A172 (cell line): ENCODE measurements at places on chromosomes 16 and 17. TPM values are rescaled to one million over a fixed set of nuclear protein-coding genes. Genes with fewer than 3 reads are reported as not detected.

- DNase-seq: no peak
Measured at GRCh38 chr16:79169239-79169638, 431.3 kb downstream of the MAF start.

GRCh38 chr17:81136366-81136765, 28.9 kb upstream of the PVALEF start:
- DNase-seq: no peak

DNA sequence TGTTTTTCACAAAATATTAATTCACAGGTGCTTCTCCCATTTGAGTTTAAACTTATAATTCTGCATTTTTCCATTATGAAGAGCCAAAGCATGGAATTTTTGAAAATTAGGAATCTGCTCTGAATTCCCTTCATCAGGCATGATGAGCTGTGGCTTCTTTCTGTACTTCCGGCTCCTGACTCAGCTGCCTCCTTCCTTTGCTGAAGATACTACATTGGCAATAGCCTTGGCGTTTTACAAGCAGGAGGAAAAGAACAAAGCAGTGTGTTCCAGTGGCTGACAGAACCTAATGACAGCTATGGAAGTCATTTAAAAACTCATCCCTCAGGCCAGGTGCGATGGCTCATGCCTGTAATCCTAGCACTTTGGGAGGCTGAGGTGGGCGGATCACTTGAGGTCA, 18.4 kb upstream of the USP36 start:
- DNase-seq: no peak

- no peak for DNase-seq
Measured at GRCh38 chr16:49474741-49475140, 101.1 kb downstream of the C16orf78 start.

DNA sequence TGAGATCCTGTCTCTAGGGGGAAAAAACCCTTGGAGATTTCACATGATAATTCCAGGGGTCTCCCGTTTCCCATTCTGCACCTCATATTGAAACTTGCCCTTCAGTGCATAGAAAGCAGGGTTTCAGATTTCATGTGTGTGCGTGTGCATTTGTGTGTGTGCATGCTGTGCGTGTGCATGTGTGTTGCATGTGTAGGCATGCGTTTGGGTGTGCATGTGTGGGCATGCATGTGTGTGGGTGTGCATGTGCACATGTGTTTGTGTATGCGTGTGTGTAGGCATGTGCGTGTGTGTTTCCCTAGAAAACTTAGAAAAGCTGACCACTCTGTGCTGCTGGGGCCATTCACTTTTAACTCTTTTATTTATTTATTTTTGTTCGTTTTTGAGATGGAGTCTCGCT, 40.0 kb downstream of the IL21R start:
- no peak for DNase-seq

The CCR7 gene
- not detected in 2 replicates for total RNA-seq

The TMEM238L gene
- not detected in 2 replicates for total RNA-seq

The IFI35 gene
- 79.5 and 84.2 TPM in 2 replicates for total RNA-seq
